Cerebellar nuclear complex (tissue), 1 donor: ENCODE measurements at places on chromosomes 13 and 19.

- DNase-seq, result no peak
Measured at GRCh38 chr13:112350300-112350699, 25.9 kb upstream of the SPACA7 start.

GRCh38 chr19:6343462-6343861 is 10.1 kb upstream of the ACER1 start:
- DNase-seq, result no peak

DNA sequence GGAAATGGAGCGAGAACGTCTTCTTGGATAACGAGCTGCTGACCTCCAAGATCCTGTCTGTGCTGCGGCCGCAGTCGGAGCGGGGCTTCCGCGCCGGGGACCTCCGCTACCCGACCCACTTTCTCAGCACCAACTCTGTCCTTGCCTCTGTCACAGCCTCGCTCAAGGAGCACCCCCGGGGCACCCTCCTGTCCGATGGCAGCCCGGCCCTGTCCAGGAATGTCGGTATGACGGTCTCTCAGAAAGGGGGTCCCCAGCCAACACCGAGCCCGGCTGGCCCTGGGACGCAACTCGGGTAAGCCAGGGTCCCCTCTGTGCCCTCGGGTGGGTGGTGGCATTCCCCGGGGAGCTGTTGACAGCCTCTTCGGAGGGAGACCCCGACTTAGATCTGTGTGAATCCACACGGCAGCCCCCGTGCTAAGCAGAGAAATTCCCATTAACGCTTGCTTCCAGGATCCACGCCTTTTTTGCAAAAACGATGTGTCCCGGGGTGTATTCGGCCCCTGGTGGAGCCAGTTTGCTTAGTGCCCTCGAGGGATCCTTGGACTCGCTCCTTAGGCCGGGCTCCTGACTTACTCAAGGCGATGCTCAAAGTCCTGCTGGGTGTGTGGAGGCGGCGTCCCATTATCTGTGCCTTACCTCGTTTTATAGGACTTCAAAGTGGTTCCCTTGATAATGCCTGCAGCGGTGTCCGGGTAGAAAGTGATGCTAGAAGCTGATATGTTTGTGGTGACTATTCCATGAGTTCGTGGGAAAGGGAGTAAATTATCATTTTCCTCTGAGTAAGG is 48.5 kb downstream of the PEX11G start:
- no peak for DNase-seq

GRCh38 chr13:76461999-76462398 is 424.2 kb downstream of the KCTD12 start:
- DNase-seq, result no peak

DNA sequence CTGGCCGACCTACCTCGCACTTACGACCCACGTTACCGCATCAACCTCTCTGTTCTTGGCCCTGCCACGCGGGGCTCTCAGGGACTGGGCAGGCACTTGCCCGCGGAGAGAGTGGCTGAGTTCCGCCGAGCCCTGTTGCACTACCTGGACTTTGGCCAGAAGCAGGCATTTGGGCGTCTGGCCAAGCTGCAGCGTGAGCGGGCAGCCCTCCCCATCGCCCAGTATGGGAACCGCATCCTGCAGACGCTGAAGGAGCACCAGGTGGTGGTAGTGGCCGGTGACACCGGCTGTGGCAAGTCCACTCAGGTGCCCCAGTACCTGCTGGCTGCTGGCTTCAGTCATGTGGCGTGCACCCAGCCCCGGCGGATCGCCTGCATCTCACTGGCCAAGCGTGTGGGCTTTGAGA is 4.2 kb downstream of the DHX34 start:
- DNase-seq, result no peak

DNA sequence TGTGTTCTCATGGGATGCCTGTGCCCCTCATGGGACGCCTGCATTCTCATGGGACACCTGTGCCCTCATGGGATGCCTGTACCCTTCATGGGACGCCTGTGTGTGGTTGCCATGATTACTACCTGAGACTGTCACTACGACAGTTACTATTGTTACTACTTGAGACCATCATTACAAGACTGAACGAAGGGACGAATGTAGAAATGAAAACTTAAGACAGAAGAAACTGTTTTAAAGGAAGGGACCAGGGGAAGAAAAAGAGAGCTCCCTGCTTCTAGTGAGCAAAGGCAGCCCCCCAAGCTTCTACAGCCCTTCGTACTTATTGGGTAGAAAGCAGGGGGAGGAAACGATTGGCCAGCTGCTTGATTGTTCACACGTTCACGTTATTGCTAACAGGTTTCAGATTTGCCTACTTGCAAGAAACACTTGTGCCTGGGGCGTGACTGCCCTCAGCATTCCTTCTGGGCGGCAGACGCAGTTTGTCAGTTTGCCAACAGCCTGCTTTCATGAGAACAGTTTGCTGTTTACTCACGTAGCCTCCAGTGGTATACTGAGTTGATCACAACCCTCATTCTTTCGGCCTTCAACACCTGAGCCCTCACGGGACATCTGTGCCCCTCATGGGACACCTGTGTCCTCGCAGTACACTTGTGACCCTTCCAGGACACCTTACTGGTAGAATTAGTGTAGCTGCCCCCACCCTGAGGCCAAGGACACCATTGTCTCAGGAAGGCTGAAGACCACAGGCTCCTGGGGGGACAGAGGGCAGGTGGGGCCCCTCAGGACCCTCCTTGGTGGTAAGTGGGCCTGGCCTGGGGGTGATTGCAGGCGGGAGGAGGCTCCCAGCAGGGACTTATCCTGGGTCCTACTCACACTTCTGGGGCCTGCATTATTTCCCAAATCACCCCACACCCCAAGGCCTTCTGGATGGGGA is 2.5 kb upstream of the S1PR4 start:
- DNase-seq, result no peak

- no peak for DNase-seq
Measured at GRCh38 chr13:104114101-104114500, 1047.9 kb upstream of the SLC10A2 start.

DNA sequence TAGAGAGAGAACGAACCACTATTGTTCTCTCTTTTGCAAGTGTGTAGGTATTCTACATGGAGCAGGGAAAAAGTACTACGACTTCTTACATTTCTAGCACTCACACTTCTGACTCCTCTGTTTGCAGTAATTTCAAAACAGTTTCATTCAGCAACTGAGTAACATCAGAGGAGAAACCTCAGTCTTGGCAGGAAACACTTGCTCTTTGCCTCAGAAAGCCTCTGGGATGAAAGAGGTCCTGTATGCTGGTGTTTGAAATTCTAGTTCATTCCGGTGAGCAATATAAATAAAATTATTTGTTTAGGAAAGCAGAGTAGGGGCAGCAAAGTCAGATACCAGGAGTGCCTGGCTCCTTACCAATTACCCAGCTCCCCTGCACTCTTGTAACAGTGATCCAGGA is 595.5 kb downstream of the TBC1D4 start:
- DNase-seq, result no peak

DNA sequence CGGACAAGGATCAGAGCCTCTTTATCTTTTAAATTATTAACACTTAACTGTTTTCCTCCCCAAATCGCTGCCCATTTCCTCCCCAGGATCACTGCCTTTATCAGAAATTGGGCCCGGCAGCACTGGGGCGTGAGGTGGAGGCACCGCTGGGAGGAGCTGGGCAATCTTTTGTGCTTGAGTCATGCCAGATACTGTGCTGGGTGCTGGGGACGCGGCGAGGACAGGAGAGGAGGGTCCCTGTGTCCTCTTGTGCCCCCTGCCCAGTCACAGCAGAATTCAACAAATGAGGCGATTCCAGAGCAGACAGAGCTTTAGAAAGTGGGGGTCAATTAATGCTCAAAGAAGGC is 347.8 kb downstream of the ZNF536 start:
- DNase-seq, result no peak

- no peak for DNase-seq
Measured at GRCh38 chr19:53877361-53877766, 4.6 kb upstream of the PRKCG start.

DNA sequence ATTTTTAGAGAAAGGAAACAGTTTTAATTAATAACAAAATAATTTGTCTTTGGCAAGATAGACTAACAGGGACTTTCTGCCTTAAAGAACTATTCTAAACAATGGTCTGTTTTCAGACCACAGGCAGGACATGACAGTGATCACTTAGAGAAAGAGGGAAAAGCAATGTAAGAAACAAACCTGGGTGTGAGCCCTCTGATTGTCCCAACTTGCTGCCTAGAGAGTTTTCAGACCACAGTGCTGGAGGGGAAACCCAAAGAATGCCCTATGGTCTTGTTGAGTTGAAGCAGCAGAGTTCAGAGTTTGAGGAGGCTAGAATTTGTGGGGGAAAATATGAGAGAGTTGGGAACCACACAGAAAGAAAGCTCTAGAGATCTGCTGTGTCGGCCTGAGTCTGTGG is 38.1 kb downstream of the DGKH start:
- no peak for DNase-seq

GRCh38 chr19:46428239-46429135 is at the start of gene PNMA8C:
Gene PNMA8C, minus strand, starts transcription at chr19:46428936. Its CDS starts 577 bp downstream, at chr19:46428359.
- DNase-seq, result peak; percentile 5

DNA sequence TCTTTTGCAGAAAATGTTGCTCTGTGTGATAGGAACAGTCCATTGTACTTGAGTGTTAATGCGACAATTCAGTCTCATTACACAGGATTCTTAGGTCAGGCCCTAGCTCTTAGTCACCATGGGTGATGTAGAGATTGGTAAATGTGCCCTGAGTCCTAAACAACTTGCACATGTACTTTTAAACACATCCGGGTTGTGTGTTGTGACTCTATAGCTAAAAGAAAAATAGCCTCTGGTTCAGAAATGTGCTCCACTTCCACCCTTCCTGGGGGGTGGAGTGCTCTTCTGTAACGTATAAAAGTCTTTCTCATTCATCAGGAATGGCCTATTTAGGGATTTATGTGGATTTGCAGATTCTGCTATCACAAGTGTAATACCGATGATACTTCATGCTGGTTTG is 5.2 kb downstream of the SPATA13 start:
- no peak for DNase-seq
